ENCODE measurements at places on chromosomes 1 and 21.

DNA sequence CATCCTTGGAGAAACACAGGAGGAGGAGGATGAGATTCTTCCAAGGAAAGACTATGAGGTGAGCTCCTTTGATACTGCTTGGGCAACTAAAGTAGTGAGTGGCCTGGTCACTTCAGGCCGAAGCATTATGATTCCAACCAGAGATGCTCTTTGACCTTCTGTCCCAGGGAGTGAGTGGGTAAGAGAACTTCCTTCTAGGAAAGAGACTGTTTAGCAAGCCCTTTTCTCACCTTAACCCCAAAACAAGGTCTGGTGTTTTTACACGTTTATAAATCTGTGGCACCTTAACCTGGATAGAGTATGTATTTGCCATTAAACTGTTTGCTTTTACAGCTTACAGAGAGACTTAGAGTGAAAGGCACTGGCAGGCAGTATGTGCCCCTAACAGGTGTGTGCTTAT lies 1.1 kb downstream of the CLCN6 start:
- DNase-seq: no peak

- DNase-seq: no peak
Measured at GRCh38 chr1:114340892-114341291, 170.1 kb downstream of the TRIM33 start.

- DNase-seq: no peak
Measured at GRCh38 chr1:49526672-49527071, 497.1 kb downstream of the AGBL4 start.

GRCh38 chr1:15510611-15511405 lies 13.2 kb downstream of the CASP9 start:
- no peak for DNase-seq

GRCh38 chr1:111867868-111868440 lies 112.3 kb downstream of the DDX20 start:
- DNase-seq: no peak

DNA sequence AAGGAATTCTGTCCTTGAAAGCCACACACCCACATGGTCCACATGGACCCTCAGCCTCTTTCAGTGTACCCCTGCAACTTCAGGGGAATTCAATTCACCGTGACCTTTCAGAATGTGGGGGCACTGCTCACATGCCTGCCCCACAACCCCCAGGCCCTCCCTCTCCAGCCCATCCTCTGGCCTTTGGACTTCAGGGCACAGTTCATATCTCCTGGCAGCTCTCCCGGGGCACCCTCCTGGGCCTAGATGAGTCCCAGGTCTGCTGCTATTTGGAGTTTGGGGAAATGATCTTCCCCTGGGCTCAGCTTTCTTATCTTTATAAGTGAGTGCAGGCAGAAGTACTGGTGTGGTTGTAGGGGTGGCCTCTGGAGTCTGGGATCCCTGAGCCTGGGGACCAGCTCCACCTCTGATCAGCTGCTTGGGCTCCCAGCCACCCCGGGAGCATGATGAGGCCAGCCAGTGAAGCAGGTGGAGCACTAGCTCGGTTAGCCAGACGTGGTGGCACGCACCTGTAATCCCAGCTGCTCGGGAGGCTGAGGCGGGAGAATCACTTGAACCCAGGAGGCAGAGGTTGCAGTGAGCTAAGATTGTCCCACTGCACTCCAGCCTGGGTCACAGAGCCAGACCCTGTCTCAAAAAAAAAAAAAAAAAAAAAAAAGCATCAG lies 15.8 kb downstream of the C1orf167 start:
- DNase-seq: no peak

DNA sequence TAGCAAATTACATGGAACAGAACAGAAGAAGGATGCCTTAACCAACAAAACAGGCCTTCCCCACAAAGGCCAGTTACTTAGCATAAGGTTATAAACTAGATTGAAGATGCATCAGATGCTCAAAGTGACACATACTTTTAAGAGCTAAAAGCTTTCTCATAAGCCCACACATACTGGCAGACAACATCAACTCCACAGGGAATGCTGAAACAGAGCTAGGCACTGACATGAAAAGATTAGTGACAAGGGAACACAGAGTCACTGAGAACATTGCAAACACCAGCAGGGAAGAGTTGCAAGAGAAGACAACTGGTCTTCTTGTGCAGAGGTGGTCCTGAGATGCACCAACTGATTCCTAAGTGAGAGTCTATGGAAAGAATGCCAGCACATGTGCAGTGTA lies 6.9 kb downstream of the TTC13 start:
- DNase-seq: no peak

DNA sequence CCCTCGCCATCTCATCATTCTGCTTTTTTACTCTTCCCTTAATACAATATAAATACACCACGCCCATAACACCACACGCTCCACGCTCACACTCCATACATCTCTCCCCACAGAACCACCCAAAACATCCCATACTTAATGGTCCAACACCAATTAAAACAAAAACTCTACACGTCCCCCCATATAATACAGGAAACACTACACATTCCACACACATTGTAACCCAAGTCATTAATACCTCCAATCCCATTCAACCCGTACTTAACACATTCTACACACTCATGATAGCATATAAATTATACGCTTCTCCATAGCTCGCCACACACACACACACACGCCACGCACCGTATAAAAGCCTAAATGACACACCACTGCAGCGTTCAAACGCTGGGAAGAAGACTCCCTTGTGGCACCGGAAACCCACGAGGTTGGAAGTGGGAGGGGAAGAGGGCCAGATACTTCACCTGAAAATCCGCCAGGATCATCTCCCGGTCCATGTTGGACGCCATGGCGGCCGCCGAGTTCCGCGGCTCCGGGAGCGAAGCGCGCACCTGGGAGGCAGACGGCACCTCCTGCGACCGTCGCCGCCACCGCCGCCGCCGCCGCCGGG lies 659 bp downstream of the FAF1 start:
- no peak for DNase-seq

DNA sequence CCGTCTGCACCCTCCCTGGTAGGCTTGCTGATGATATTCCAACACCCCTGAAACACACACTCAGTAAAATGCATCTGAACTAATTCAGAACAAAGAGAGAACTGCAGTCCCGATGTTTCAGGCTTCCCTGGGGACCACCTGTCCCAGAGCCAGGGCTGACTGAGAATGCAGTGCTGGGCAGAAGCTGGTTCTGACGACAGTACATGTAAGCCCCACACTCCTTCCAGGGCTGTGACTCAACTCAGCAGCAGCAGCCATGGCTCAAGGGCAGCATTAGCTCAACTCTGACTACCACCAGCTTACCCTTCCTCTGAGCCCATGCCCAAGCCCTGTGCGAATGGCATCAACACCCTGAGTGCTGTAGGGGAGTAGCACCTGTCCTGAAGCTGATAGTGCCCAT lies 56.4 kb upstream of the SIPA1L2 start:
- DNase-seq: no peak

GRCh38 chr1:152026895-152027294 lies 9.9 kb downstream of the S100A11 start:
- no peak for DNase-seq

DNA sequence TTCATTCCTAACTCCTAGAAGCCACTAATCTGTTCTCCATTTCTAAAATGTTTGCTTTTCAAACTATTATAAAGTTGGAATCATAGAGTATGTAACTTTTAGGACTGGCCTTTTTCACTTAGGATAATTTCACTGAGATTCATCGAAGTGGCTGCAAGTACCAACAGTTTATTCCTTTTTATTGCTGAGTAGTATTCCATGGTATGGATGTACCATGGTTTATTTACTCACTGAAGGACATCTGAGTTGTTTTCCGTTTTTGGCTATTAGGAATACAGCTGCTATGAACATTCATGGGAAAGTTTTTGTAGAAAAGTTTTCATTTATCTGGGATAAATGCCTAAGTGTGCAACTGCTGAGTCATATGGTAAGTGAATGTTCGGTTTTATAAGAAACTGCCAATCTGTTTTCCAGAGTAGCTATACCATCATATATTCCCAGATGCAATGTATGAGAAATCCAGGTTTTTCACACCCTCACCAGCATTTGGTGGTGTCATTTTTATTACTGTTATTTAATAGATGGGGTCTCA lies 66.3 kb downstream of the SLC27A3 start:
- DNase-seq: no peak

DNA sequence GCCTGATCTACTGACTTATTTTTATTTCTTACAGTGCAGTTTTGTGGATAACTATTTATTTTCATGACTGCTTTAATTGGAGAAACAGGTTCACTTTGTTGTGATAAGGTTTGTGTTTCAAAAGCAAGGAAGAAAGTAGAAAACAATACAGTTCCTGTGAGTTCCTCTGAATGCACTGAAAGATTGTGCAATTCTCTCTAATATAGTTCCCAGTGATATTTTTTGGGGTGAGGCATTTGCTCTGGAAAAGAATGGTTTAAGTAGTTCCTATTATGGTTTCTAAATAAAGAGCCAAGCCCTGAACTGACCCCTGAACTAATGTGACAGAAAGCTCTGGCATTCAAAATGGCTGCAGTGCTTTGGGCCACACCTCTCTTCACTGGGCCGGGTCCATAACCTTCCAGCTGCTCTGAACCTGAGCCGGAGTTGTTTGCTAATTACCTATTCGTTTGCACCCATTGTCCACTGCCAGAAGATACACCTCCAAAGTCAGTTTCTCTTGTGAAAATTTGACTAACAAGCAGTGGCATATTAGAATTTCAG lies 56.6 kb upstream of the VTCN1 start:
- DNase-seq: no peak

- no peak for DNase-seq
Measured at GRCh38 chr1:20705203-20705755, 12.5 kb downstream of the KIF17 start.

GRCh38 chr1:28173151-28173979 lies 3.1 kb downstream of the PTAFR start:
- DNase-seq: no peak

DNA sequence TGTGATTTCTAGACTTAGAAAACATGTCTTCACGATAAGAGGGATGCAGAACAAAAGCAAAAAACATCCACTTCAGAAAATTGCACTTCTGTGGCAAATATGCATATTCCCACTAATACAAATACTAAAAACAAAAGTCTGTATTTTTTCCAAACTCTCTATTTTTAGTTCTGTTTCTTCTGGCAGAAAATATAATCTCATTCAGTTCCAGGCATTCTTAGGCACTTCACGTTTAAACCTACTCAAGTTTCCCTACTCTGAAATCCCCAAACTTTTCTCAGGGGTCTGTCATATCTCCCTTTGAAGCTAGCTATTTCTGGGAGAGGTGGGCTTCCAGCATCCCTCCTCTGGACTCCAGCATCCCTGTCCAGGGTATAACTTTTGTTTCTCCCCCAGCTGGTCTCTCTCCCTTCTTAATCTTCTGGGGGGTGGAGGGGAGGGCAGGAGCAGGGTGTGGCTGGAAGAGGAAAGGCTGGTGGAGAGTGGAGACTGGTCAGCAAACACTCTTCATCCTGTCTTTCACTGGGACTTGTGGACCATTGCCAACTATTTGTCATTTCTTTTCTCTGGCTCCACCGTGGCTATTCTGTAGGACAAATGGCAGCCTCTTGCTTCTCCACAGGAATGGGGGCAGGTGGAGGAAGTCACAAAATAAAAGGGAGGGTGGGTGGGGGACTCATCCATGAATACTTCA lies 19.6 kb upstream of the NCF2 start:
- DNase-seq: no peak

- no peak for DNase-seq
Measured at GRCh38 chr1:33280091-33280661, 23.9 kb downstream of the ZNF362 start.

DNA sequence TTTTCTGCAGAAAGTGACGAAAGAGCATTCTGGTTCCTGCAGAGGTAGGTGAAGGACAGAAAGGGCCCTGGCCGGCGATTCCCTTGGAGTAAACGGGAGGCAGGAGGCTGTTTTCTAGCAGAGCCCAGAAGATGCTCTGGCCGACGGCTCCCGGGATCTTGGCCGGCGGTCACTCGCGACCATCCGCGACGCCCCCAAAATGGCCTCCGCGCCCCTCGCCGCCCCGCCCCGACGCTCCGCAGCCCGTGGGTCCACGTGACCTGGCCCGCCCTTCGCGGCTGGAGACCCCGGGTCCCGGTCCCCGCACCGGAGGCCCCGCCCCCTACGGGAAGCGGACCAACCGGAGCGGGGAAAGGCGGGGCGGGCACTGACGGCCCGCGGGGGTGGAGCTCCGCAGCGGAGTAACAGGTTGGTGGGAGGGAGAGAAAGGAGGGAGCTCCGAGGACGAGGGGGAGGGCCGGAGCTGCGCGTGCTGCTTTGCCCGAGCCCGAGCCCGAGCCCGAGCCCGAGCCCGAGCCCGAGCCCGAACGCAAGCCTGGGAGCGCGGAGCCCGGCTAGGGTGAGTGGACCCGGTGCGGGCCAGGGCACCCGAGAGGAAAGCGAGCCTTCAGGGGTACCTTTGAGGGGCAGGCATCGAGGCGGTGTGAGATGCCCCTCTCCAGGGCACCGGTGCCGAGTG lies at the start of gene CGN:
Gene CGN (plus strand): TSS at position 431 of the 679 bp plus-strand sequence. CDS start 7,133 bp downstream, outside the sequence.
- peak; percentile 82 for DNase-seq

DNA sequence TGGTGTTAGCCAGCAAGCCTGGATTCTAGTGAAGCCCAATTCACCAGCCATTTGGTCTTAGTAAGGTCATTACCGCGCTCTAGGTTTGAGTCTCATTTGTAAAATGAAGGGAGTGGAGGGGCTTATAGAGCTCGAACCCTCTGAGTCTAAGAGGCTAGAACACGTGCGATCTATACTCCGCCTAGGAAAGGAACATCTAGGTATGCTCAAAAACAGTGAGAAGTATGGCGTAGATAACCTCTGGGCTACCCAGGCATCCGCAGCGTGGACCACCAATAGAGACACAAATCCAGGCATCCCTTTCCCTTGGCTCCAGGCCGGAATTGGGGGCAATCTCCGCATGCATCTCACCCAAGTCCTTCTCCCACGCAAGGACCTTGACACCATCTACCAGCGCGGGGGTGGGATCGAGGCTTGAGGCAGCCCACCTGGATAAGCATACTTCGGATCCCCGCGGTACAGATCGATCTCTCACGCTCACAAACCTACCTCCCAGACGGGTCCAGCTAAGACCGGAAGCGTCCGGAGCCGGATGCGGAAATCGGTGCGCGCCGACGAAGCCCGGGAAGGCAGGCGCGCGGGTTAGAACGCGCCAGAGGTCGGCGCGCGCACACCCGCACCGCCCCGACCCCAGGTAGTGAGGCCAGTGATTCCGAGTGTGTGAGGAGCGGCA lies at the start of gene METTL25B:
Gene METTL25B (plus strand): TSS at position 544 of the 673 bp plus-strand sequence. CDS start 636 bp downstream, outside the sequence.
- no peak for DNase-seq

- DNase-seq: no peak
Measured at GRCh38 chr1:54323921-54324250, 82.3 kb downstream of the SSBP3 start.

DNA sequence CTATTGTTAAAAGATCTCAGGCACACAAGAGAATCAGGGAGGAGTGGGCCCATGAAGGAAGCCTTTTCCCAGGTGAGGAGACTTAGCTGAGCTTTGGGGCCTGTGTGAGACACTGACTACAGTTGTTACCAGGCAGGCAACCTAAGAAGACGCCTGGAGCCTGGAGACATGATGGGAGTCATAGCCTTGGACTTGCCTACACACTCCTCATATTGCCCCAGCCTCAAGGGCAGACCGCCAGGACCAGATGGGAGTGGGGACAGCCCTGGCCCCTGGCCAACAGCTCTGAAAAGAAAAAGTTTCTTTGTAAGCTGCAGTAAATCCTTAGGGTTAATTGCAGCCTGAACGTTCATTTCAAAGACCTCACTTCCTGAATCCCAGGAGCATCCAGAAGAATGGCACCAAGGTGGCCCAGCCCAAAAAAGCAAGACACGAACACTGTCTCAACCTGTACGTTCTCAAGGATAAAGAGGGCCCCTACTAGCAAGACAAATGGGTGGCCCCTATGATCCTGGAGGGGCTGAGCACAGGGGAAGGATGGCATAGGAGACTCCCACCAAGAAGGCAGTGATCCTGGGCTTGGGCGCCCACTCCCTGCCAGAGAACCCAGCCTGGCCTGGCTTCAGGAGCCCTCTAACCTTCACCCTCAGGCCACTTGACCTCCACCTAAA lies 33.2 kb upstream of the BTG2 start:
- no peak for DNase-seq

GRCh38 chr1:219824338-219824737 lies 104.0 kb downstream of the SLC30A10 start:
- no peak for DNase-seq
